Activated CD4-positive, alpha-beta T cell treated with anti-CD3 and anti-CD28 coated beads for 4 hours (primary cell): ENCODE measurements at places on chromosomes 12 and 14.
A peak's percentile ranks its signal among the peaks of the same experiment; 100 is the strongest.

GRCh38 chr14:32980902-32981501, 42.3 kb downstream of the NPAS3 start:
- no peak for DNase-seq

- no peak for DNase-seq
Observed at GRCh38 chr14:102811254-102811963, 34.2 kb downstream of the TRAF3 start.

- DNase-seq, result no peak
Observed at GRCh38 chr14:95025218-95025617, 132.1 kb downstream of the DICER1 start.

DNA sequence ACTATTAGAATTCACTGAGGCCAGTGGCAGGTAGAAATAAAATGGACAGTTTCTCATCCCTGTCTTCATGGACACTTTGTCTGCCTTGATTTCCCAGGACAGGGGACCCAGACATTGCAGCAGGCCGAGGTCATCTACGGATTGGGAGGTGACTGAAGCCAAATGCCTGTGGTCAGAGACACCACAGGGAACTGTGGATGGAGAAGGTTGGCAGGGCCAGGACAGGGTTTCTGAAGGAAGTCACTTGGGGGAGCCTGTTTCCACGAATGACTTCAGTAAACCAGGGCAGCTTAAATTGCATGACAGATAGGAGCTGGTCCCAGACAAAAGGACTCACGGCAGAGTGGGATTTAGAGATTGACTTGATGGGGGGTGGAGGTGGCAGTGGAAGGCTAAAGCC, 224.9 kb downstream of the NTF3 start:
- no peak for DNase-seq

DNA sequence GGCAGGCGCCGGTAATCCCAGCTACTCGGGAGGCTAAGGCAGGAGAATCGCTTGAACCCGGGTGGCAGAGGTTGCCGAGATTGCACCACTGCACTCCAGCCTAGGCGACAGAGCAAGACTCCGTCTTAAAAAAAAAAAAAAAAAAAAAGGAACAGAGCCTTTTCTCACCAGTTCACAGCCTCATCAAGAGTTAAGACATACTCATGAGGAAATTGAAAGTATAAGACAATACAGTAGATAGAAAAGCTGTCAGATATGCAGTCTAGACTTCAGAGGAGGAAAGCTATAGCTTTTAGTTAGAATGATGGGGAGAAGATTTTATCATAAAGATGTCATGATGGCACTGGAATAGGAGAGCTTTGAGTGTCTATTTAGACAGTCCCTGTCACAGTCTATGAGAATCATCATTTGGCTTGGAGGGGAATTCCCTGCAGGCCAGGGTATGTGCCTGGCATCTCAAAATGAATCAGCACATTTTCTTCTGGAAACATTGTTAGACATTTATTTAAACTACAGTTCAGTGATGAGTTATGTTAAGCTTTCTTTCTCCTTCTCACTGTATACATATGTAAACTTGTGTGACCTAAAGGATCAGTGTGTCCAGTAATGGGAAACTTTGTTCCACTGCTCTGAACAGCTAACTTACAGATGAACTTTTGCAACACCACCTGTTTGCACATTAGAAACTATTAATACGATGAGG, 2.9 kb upstream of the RAB35 start:
- DNase-seq, result peak; percentile 32

DNA sequence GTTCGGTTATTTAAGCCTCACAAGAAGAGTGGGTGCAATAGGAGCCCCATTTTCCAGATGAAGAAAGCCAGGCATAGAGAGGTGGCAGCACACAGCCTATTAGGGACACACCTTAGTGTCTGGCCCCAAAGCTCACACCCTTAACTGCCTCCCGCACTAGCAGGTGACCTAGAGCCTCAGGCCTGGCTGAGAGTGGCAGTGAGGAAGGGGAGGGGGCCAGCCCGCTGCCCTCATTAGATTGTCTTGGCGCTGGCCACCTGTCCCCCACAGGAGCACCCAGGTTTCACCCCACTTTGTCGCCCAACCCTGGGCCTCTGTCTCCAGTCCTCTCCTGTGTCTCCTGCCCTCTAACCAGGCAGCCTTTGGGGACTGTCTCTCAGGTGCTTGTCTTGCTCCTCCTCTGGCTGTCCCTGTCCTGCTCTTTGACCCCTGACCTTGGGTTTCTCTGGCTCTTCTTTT, 18.5 kb upstream of the PGF start:
- no peak for DNase-seq

DNA sequence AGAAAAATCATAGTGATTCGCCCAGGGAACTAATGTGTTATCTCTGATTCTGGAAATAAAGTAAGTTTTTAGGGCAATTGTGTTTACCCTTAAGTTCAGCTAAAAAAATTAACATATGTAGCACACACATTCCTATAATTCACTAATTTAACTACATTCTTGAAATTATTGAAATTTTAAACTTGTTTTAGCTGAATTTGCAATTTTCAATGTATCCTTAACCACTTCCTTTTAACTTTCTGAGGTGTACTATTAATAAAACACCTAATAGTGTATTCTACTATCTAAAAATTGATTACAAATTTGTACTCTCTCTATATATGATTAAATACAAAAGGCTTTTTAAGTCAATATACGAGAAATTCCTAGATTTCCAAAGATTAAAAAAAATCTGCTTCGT, 2.2 kb downstream of the KLHL28 start:
- DNase-seq, result no peak

GRCh38 chr12:93870020-93870795, 193.0 kb downstream of the CRADD start:
- no peak for DNase-seq

- no peak for DNase-seq
Observed at GRCh38 chr12:27852117-27852516, 72.1 kb upstream of the MANSC4 start.

DNA sequence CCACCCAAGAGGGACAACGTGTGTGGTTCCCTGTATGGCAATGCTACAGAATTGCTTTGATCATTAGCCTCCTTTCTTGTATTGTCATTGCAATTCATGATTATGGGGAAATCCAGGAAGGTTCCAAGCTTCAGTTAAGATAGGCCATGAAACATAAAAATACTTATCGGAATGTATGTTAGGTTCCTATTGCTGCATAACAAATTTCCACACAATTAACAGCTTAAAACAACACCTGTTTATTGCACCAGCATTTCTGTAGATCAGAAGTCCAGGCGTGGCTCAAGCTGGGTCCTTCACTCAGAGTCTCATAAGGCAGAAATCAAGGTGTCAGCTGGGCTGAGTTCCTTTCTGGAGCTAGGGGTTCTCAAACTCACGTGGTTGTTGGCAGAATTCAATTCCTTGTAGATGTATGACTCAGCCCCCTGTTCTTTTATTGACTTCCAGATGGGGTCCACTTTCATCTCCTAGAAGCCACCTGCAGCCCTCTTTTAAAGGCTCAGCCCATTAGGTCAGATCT, 365.6 kb upstream of the TMPO start:
- no peak for DNase-seq

GRCh38 chr12:62767946-62768345, 167.0 kb downstream of the PPM1H start:
- DNase-seq, result no peak

DNA sequence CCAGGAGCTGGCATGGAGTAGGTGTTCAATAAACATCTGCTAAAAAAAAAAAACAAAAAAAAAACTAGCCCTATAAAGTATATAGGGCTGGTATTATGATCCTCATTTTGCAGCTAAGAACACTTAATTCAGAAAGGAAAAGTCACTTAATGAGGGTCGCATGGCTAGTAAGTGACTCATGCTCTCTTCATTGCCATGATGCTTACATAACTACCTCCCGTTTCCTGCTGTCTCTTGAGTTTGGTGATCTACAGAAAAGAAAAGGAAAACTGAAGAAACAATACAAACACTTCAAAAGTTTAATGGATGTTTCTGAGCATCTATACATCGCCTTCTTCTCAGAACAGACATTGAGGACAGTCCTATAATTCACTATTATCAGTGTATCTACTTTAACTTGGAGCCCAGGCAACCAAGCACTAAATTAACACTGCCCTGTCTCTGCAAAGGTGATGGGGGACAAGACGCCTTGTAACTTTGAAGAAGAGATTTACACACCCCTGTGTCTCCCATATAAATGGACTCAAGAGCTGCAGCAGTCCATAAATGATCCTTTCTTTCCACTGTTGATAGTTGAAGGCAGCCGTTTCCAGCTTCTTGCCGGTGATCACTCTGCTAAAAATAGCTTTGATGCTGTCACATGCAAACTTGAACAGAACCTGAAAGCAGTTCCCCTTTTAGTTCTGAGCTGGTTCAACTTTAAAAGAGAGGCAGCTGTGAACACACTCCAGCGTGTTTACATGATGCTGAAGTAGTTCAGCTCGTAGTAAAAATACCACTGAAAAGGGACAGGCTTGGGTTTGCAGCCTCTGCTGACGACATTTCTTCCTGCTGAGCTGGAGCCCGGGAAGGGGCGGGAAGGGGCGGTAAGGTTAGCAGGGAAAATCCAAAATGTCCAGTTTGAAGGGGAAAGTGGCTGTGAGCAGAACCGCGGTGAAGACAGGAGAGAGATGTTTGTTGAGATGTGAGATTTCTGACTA, 113.3 kb downstream of the FOXN3 start:
- no peak for DNase-seq

GRCh38 chr12:92821142-92821541, 108.0 kb downstream of the EEA1 start:
- no peak for DNase-seq

- DNase-seq, result no peak
Observed at GRCh38 chr14:57533214-57533613, 39.6 kb upstream of the CCDC198 start.

DNA sequence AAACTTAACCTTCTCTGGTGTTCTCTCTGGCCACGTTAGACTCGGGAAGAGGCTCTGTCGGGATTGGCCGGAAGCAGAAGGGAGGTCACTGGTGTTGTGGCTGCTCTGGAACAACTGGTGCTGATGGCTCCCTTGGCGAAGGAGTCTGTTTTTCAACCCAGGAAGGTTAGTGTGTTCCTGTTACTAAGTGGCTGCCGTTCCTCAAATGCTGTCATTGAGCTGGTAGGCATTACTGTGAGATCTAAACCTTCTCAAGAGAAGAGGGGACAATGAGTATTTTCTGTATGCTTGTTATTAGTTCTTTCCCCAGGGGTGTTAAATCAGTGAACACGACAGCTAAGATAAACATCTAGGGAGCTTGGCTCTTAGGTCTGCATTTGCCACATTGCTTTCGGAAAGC, 18.3 kb downstream of the POP5 start:
- no peak for DNase-seq
